ENCODE measurements at places on chromosomes 16 and 17. TPM values are rescaled to one million over a fixed set of nuclear protein-coding genes. Genes with fewer than 3 reads are reported as not detected.

GRCh38 chr17:77099997-77100396 lies 40.8 kb upstream of the SEC14L1 start:
- no peak for DNase-seq

GRCh38 chr17:1630662-1631061 lies 2.0 kb upstream of the SLC43A2 start:
- no peak for DNase-seq

The SLFN12L gene
- total RNA-seq, result 0.72 TPM

DNA sequence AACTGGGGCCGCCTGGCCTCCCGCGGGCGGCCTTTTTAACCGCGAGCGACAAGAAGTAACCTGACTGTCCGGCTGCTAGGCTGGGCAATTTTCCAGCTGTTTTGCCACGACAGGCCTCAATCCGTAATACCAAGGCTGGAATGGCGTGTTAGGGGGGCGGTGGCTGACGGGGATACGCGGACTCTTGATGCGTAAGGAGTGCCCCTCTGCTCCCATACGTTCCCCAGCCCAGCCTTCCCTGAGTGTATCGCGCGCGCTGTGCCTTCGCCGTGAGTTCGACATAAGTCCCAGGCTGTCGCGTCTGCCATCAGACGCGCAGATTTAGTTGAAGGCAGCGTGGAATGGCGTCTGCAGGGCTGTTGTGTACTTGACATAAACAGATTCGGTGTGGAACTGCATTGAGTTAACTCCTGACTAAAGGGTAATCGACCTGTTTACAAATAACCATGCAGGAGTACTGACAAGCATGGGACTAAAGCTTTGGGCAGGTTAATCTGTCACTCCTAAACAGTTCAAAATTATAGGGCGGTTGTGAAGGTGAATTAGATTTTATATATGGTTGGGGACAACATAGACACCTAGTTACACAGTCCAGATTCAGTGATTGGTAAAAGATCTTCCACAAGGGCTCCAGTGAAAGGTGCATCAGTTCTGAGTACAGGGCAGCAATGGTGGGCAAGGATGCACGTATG lies 16.6 kb upstream of the ERN1 start:
- DNase-seq, result no peak

GRCh38 chr17:4261452-4261851 lies 2.3 kb downstream of the ANKFY1 start:
- DNase-seq, result no peak

The CYB5D1 gene
- 2.6 TPM for total RNA-seq

GRCh38 chr16:4966736-4967453 lies 8.8 kb downstream of the SEC14L5 start:
- no peak for DNase-seq

The ASB16 gene
- total RNA-seq, result not detected

GRCh38 chr17:38903404-38903803 lies 22.0 kb upstream of the LASP1NB start:
- DNase-seq, result no peak

- DNase-seq, result peak; percentile 88
These were observed 29.3 kb downstream of the MXRA7 start for GRCh38 chr17:76681222-76682137.

GRCh38 chr16:15556130-15556529 lies 86.8 kb downstream of the MARF1 start:
- no peak for DNase-seq

The MYCBPAP gene
- total RNA-seq, result not detected

- DNase-seq, result no peak
These were observed 33.8 kb downstream of the FA2H start for GRCh38 chr16:74740795-74741304.

The SEPTIN1 gene
- not detected for total RNA-seq

GRCh38 chr17:17685775-17686291 lies 4.6 kb downstream of the RAI1 start:
- peak; percentile 74 for DNase-seq

GRCh38 chr16:50500171-50500874 lies 47.9 kb upstream of the NKD1 start:
- no peak for DNase-seq

DNA sequence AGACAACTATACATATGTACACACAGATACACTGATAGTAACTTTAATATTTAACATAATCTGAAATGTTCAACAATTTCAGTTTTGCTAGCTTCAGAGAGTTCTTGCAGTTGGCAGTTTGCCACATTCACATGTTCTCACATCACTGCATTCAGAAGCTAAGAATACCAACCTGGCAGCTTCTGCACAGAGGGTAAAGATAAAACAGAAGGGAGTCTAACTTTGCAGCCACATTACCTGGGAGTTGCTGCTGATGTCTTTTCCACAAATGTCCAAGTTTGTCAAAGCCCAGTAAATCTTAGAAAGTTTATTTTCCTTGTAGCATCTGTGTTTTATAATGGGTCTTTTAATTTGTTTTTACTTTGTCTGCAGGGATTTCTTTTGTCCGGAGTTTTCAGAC lies 332.0 kb downstream of the BCAS3 start:
- DNase-seq, result no peak

All from SJSA1 (cell line).